ENCODE measurements at places on chromosomes 12 and 14.
A peak's percentile ranks its signal among the peaks of the same experiment; 100 is the strongest.

GRCh38 chr14:79253576-79253975 is 957.7 kb downstream of the DIO2 start:
- DNase-seq: no peak

DNA sequence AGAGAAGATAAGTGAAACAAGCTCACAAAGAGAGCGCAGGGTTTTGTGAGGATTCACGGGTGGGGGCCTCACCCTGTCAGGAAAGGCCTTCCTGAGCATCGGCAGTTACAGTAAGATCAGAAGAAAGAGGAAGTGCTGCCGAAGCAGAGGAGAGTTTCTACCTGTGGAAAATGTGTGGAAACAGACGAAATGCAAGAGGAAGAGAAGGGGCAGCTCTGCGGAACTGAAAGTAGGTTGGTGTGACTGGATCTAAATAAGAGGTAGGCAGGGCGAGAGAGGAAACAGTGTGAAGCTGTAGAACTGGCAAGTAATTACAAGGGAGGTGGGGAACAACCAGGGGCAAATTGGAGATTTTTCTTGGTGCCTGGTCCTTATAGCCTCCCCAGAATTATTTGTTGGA is 2.6 kb downstream of the GPR68 start:
- DNase-seq: no peak

- DNase-seq: no peak
Observed at GRCh38 chr14:41960281-41960680, 353.6 kb downstream of the LRFN5 start.

- DNase-seq: no peak
Observed at GRCh38 chr12:16530268-16530850, 75.6 kb downstream of the LMO3 start.

DNA sequence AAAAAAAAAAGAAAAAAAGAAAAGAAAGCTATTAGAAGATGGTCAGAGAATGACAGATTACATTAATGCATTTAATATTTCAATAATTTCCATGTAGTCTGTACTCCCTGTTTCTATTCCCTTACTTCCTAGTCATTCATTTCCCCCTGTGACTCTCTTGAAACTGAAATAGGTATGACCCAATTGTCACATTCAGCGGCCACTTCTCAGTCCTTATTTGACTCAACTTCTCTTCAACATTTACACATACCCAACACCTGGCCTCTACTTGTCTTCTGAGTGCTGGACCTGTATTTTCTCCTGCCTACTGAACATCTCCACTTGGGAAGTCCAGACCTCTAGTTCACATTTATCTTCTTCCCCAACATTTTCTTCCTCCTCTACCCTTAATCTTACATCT is 7.2 kb downstream of the EEA1 start:
- no peak for DNase-seq

GRCh38 chr12:22781339-22781738 is 156.4 kb downstream of the ETNK1 start:
- DNase-seq: no peak

GRCh38 chr12:56542164-56542563 is 20.5 kb downstream of the RBMS2 start:
- DNase-seq: no peak

- no peak for DNase-seq
Observed at GRCh38 chr12:131087991-131088700, 134.4 kb downstream of the ADGRD1 start.

DNA sequence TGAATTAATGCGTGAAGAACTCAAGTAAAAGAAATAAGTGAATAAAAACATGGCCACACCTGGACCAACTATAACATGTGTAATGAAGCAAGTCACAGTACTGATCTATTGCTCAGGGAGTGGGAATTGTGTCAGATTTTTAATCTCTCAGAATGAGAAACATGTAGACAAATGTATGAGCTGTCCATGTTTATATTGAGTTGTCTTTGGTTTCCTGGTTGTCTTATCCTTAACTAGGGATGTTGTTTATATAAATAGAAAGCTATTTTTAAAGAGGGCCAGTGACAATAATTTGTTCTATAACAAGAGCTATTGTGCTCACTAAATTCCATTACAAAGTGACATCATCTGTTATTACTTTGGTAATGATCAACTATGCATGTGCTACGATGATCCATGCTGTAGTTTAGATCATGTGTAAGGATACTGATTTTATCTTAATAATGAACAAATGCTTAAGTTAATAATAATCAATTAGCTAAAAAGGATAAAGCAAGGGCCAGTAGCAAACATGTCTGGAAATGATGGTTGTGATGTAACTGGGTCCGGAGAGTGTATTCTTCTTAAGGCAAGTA is 91.3 kb upstream of the RTL1 start:
- no peak for DNase-seq

- no peak for DNase-seq
Observed at GRCh38 chr14:89827265-89827664, 127.3 kb downstream of the EFCAB11 start.

- DNase-seq: no peak
Observed at GRCh38 chr14:21248338-21248737, 20.9 kb downstream of the HNRNPC start.

GRCh38 chr14:104390221-104390931 is 189.2 kb upstream of the C14orf180 start:
- no peak for DNase-seq

GRCh38 chr12:23756416-23756815 is 193.1 kb downstream of the SOX5 start:
- DNase-seq: no peak

- no peak for DNase-seq
Observed at GRCh38 chr14:93747102-93747501, 41.2 kb downstream of the PRIMA1 start.

- DNase-seq: no peak
Observed at GRCh38 chr12:77072833-77073495, 7.6 kb upstream of the E2F7 start.

GRCh38 chr14:74922752-74923401 is at the start of gene RPS6KL1:
Gene RPS6KL1, minus strand, starts transcription at chr14:74923260. Its CDS starts 1,719 bp downstream, at chr14:74921541.
- peak; percentile 75 for DNase-seq

- DNase-seq: no peak
Observed at GRCh38 chr14:56274556-56274955, 156.3 kb downstream of the PELI2 start.

All from stimulated activated CD4-positive, alpha-beta T cell treated with anti-CD3 and anti-CD28 coated beads, Interleukin-4, amount 100 ng/mL, for 4 hours (primary cell).